ENCODE measurements at places on chromosomes 3 and 15.

DNA sequence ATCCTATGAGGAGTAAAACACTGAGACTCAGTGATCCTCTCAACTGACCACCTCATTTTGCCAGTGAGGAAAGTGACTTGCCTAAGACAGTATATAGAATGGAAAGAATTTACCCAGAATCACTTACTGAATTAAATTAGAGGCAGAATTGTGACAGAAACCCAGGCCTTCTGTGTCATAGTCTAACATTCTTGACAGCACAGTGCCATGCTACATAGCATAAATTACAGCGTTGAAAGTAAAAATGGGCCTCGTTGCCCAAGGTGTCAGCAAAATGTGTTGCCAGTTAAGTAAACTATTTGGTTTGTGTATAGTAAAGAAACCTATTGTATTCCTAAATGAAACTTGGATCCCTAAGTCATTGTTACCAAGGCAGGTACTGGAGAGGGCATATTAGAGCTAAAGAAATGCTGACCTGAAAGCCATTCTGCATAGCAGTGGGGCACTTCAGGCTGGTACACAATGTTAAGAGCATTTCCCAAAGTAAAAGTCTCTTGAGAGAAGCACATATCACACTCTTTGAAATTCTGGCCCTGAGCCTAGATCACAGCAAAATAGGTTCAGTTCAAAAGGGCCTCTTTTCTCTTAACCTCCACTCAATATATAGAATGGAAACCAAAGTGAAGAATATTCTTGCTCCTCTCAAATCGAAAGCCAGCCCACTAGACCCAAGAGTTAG is 53.8 kb downstream of the HMG20A start:
- no peak for DNase-seq

GRCh38 chr3:134892326-134892725 is 97.3 kb downstream of the EPHB1 start:
- no peak for DNase-seq

DNA sequence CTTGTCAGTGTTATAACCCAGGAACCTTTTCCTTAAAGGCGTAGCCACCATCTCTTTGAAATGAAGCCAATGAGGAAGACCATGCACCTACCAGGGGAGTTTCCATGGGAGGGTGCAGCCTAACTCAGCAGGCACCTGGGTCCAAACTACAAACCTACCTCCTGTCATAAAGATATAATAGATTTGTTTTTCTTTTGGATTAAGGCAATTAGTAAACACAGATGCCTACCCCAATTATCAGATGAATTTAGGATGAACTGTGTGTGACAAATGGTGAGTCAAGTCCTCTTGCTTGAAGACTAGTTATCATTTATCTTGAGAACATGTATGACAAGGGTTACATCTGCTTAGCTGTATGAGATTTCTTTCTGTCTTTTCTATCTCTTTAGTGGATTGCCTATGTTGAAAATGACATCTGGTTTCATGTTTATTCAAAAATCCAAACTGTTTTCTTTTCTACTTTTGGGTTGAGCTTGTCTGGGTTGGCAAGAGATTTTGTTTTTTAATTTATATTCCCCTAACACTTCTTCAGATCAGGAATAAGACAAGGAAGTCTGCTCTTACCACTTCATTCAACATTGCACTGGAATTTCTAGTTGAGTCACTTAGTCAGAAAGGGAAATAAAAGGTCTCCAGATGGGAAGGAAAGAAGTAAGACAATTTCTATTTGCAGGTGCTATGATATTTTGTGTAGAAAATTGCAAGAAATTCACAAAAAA is 149.9 kb downstream of the NEK10 start:
- no peak for DNase-seq

DNA sequence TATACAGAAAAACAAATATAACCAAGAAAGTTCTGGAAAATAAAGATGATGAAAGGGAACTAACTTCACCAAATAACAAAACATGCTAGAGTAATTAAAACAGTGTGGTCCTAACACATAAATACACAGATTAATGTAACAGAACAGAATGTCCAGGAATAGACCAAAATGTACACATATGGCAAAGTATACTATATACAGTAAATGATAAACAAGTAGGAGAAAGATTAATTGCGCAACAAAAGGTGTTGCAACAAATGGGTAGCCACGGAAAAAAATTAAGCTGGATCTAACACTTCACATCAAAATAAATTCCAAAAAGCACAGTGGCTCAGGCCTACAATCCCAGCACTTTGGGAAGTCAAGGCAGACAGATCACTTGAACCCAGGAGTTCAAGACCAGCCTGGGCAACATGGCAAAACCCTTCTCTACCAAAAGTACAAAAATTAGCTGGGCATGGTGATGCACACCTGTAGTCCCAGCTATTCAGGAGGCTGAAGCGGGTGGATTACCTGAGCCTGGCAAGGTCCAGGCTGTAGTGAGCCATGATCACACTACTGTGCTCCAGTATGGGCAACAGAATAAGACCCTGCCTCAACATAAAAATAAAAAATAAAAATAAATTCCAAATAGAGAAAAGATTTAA is 19.8 kb downstream of the SCAP start:
- no peak for DNase-seq

- no peak for DNase-seq
Measured at GRCh38 chr3:184368586-184369183, 7.2 kb downstream of the POLR2H start.

DNA sequence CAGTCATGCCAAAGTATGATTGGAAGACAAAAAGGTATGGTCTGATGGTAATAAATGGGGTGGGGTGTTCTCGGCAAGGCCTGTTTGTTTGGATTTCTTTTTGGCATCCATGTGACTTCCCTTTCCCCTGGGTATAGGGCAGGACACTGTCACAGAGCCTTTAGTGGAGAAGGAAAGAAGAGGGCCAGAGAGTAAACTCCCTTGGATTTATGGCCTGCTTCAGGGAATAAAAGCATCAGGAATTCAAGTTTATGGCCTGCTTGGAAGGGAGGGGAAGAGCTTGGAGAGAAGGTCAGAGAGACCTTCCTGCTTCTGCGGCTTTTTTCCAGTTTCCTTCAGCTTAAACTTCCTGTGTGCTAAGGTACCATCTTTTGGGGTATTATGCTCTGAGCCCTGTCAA is 179.4 kb upstream of the ADAMTS9 start:
- no peak for DNase-seq

DNA sequence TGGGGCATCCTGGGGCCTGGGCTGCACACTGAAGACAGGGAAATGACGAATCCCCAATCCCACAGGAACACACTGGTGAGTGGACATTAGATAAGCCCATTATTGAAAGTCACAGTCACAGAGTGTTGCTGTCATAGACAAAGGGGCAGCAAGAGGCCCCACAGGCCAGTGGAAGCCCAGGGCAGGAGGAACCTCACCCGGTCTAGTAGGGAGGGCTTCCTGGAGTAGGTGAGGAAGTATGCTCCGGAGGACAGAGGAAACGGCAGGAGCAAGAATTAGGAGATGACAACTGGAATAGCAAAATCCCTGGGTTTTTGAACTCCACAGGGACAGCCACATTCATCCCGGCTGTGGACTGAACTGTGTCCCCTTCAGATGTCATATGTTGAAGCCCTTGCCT is 101.2 kb downstream of the TPRA1 start:
- DNase-seq: no peak

DNA sequence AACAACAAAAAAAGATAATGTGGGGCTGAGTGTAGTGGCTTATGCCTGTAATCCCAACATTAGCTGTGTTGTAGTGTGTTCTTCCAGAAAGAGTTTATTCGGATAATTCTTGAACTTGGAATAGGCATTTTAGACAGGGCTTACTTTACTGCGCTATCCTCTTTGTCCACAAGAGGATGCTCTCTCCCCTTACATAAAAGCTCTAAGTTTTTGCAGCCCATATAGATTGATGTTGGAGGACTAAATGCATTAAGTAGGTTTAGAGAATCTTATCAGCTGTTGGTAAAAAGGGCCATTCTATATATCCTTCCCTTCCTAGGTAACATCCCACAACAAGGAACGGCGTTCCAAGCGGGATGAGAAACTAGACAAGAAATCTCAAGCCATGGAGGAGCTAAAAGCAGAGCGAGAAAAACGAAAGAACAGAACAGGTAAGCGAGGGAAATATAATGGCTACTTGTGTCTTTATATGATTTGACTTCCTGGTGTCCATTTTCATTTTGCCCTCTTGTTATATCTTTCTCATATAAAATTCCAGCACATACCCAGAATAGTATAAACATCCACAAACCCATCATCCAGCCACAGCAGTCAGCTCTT is 27.8 kb upstream of the ITPKA start:
- no peak for DNase-seq

GRCh38 chr3:10911350-10912002 is 81.1 kb upstream of the SLC6A1 start:
- DNase-seq: no peak

GRCh38 chr3:31184261-31185061 is 290.0 kb upstream of the GADL1 start:
- DNase-seq: no peak

GRCh38 chr3:123140550-123140949 is 61.2 kb upstream of the SEC22A start:
- no peak for DNase-seq

GRCh38 chr3:171380711-171381425 is 79.3 kb downstream of the TNIK start:
- DNase-seq: no peak

GRCh38 chr15:74642348-74642733 is 26.7 kb downstream of the CLK3 start:
- DNase-seq: no peak

DNA sequence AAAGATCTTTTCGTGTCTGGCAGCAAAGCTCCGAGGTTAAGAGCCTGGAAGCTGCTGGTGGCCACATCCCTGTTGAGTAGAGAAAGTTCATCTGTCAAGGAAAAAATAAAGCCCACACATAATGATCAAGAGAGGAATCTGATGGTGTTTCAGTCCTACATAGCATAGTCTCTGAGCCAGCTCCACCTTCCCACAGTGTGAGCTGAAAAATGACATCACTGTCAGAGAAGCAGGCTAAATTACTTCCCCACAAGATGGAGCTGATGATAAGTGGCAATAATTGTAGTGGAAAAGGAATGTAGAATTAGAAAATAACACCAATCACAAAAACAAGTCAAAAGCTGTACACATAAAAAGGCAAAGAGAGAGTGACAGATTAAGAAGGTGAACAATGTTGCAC is 84.5 kb downstream of the AQP9 start:
- no peak for DNase-seq

GRCh38 chr15:48928877-48929538 is 34.7 kb downstream of the SHC4 start:
- no peak for DNase-seq

DNA sequence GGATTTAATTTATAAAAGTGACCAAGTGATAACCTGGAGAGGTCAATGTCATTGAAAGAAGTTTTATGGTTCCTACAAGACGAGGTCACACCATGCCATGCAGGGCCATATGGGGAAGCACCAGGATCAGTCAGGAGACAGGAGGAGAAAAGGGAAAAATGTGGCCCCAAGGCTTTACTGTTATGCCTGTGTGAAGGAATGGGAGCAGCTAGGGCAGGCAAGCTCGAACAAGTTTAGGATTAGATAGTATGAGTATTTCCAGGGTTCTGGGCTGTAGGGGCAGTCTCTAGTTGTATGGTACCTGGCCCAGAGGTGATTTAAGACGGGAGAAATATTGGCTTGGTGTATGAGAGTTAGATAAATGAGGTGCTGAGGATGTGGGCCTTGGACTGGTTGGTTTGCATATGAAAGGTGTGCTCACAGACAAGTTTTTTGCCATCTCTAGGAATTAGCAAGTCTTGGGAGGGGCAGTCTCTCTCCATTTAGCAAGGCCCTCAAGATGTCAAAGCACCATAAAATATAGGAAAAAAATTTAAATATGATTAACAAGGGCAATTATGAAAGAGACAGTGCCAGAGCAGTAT is 36.3 kb upstream of the DCLK3 start:
- DNase-seq: no peak

GRCh38 chr3:161838021-161838420 is 341.4 kb downstream of the OTOL1 start:
- no peak for DNase-seq

DNA sequence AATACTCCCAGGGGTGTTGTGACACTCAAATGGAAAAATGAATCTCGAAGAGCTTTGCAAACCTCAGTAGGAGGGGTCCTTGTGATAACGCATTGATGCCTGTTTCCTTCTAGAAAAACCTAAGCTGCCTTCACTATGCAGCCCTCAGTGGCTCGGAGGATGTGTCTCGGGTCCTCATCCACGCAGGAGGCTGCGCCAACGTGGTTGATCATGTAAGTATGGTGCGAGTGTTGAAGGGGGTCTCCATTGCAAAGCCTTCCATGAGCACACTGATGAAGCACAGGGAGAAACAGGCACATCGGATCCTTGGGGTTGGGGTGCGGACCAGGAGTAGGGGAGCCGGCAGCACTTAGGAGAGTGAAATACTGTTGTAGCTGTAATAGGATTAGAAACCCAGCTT is 22.3 kb downstream of the ANKDD1A start:
- DNase-seq: no peak

GRCh38 chr3:195035345-195036202 is 235.4 kb downstream of the XXYLT1 start:
- DNase-seq: no peak

DNA sequence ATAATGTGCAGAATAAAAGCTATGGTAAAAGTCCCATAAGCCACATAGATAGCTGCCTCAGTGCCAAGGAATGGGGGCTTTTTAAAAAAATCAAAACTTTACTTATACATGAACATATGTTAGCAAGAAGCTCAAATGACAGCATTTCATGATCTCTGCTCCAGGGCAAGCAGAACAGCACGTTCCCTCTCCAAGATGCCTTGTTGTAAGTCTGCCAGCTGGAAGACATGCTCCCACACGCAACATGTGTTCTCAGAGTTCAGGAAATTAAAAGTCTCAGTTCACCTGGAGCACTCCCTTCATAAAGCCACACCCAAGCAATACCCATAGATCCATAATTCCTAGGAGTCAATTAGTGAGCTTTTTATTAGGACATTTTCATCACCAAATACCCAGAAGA is 52.2 kb downstream of the ABI3BP start:
- DNase-seq: no peak

GRCh38 chr3:139937674-139938279 is 2.8 kb downstream of the CLSTN2 start:
- no peak for DNase-seq

DNA sequence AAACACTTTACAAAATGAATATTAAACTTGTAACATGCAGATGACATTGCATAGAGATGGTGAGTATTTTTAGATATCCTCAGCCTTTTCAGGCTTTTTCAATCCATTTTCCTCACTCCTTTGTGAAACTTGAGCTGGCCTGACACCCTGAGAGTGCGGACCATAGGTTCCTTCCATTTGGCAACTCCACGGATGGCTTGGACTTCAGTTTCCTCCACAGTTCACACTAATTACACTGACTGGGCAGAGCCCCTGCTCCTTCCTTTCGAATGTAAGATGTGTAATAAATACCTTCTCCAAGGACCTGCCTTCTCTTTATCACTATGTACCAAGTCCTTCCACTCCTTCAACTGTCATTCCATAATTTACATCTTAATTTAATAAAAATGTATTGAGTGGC is 141.7 kb upstream of the LRIG1 start:
- no peak for DNase-seq

- no peak for DNase-seq
Measured at GRCh38 chr3:154701055-154701454, 271.1 kb upstream of the GPR149 start.

- no peak for DNase-seq
Measured at GRCh38 chr15:78509726-78510312, 2.4 kb downstream of the HYKK start.
